ENCODE measurements at places on chromosomes 1 and 21.

DNA sequence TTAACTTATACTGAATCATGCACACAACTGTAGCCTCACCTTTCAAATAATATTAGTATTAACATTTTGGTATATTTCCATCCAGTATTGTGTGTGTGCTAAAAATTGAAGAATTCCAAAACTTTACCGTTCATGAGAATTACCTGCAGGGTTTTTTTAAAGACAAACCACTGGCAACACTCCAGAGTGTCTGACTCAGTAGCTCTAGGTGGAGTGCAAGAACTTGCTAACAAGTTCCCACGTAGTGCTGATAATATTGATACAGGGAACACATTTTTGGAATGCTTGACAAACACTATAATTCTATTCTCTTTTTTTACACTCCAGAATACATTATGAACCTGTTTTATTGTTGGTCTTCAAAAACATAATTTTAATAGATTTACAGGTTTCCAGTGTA is 27.7 kb upstream of the SLC5A9 start:
- no peak for DNase-seq

DNA sequence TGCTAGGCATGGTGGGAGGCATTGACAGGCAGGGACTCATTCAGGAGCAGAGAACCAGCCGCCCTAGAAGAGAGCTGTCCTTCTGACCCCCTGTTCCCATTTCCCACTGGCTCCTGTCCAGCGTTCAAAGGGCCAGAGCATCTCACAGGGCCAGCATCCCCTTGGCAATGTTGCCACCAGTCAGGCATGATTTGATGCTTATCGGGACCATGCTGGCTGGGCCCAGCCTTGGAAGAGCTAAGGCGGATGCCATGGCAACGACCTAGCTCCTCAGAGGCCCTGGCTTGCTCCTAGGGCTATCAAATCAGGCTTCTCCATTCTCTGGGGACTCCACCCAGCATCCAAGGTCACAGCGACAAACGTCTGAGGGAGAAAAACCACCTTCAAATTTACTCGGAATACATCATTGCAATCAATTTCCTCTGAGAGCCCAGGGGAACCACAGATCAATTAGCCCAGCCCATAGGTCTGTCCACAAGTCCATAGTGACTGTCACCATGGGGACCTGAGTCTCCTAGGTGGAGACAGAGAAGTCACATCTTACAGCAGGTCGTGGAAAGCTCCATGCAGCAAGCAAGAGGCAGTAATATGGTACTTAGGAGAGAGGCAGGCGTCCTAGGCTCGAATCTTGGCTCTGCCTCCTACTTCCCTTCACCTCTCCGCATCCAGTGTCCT is 14.1 kb upstream of the VWA5B1 start:
- DNase-seq = no peak

- no peak for DNase-seq
Measured at GRCh38 chr1:179187043-179187442, 42.4 kb downstream of the ABL2 start.

DNA sequence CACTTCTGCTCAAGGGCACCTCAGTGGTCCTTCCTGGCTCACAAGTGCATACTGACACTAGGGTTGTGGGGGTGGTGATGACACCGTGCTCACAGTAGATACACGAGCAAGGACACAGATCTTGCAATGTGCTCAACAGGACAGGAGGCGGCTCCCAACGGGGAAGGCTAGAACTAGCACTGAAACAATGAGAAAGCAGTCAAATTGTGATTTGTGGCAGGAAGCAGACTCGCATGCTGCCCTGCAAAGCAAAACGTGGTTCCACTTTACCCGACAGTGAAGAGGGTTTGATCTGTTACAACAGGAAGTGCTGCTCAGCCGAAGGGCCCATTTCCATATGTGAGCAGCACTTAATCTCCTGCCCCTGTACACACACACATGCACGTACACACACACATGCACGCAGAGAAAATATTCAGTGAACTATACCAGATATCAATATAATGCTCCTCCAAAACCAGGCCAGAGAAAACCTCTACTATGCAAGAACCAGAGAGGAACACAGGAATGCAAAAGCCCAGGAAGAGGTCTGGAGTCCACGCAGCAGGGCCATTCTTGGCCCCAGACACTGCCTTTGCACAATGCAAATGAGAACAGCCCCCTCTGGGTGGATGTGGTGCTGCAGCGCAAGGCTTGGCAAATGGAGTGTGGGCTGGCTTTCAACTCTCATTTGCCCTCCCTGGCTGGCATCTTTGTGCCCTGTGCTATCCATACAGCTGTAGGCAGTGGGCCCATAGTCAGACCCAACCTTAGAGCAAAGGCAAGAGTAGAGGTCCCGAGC is 47.1 kb downstream of the KANK4 start:
- peak; percentile 73 for DNase-seq

GRCh38 chr1:230299191-230300006 is 126.7 kb downstream of the PGBD5 start:
- DNase-seq = no peak

GRCh38 chr1:110682898-110683297 is 8.2 kb upstream of the KCNA3 start:
- no peak for DNase-seq

DNA sequence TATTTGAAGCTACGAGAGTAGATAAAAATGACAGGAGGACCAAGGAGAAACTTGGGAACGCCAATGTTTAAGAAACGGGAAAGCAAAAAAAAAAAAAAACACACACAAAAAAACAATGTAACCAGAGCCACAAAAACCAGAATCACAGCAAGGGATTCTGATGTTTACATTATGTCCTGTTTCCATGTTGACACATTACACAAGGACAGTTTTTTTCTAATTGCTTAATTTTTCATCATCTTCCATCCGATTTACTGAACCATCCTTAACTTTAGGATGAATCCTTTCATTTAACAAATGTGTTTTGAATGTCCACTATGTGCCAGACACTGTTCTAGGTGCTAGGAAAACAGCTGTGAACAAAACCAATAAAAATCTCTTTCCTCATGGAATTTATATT is 1.4 kb upstream of the BCL10 start:
- DNase-seq = no peak

DNA sequence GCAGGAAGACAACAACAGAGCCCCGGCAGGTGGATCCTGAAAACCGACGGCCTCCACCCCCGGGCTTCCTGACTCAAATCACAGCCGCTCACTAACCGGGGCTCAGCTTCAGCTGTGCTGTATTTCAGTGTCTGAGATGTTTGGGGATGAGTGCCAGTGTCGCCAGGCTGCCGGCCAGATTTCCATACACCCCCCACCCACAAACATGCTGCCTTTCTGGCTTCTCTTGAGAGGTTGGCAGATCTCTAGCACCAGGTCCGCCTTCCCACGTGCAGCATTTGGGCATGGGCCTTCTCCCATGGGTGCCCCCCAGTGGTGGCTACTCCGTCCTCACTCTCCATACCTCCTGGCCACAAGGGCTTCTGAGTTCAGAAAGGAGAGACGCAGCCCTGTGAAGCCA is 34.8 kb downstream of the KCNAB2 start:
- no peak for DNase-seq

DNA sequence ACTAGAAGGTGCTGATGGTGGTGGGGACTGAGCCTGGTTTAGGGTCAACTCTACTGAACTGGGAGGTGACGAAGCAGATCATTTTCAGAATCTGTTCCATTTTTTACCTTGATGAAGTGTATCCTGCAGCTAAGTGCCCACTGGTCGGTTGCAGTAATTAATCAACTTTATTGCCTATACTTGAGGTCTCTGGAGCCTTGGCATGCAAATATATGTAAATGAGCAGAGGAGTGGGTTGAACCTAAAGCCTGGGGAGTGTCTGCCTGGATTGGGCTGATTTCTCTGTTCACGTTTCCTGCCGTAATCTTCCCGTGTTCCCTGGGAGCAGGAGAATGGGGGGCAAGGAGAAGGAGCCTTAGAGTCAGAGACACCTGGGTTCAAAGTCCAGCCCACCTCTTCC is 286.8 kb downstream of the PTPRU start:
- no peak for DNase-seq

DNA sequence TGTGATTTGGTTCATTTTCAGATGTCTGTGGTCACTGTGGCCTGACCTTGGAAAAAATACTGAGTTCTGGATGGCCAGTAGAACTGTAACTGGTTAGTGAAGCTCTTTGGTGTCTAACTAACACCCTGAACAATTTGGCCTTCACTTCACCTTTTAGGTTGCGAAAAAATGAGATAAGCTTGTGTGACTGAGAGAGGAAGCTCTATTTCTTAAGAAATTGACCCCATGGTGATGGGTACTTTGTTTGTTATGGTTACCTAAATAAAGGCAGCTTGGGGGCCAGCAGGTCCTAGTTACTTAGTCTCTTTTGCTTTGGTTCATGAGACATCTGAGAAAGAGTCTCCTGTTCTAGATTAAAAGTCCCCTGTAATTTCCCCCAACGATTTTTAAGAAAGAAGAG is 181.6 kb downstream of the ZNF326 start:
- no peak for DNase-seq

DNA sequence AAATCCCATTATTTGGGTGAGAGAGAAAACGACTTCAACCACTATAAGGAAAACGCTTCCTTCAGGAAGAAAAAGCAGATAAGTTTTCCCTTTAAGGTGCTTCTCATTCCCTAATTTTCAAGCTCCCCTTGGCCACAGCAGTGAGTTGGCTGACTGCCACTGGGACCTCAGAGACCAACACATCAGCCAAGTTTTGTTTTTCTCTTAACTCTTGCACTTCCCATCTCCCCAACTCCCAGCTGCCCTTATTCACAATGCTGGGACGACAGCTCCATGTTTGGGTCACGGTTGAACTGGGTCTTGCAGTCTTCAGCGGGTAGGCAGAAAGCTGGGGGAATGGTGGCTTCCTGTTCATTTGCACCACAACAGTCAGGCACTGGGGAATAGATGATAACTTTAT is 18.9 kb downstream of the SGIP1 start:
- DNase-seq = no peak

DNA sequence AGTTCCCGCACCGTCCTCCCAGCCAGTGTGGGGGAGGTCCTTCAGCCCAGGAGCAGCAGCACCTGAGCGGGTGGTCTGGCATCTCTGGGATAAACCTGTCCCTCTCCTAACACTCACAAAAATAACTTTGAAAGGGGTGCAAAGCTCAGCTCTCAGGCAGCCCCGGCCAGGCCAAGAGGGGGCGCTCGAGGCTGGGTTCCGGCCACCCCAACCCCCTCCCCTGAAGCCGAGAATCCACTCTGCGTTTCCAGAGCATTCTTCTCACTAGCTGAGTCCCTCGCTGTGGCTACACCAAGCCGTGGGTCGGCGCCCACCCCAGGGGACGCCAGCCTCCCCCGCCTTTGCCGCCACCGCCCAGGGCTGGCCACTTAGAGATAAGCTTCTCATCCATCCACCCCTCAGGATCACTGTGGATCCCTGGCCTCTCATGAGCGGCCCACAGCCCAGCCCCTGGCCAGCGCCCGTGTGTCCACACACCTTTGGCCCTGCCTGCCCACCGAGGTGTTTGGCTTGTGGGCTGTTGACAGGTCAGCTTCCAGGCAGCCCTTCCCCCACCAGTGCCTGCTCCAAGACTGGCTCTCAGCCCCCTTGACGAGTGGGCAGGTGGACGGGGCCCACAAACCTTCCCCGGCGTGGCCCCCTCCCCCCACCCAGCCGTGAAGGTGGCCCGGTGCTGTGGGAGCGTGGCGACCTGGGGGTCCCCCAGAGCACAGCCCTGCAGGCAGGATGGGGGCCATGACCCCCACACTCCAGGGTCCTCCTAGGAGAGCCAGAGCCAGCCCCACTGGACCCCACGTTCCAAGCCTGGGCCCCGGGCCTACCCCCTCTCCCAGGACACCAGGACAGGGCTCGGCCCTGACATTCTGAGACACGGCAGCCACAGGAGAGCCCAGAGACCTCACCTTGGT is 1.9 kb downstream of the FTCD start:
- DNase-seq = peak; percentile 17

GRCh38 chr1:51957618-51958017 is 32.9 kb downstream of the RAB3B start:
- no peak for DNase-seq

GRCh38 chr1:55334160-55334559 is 119.0 kb upstream of the USP24 start:
- DNase-seq = no peak

GRCh38 chr1:75258351-75258750 is 124.2 kb downstream of the LHX8 start:
- DNase-seq = no peak

GRCh38 chr1:92623187-92623778 is 136.6 kb upstream of the GFI1 start:
- DNase-seq = no peak

DNA sequence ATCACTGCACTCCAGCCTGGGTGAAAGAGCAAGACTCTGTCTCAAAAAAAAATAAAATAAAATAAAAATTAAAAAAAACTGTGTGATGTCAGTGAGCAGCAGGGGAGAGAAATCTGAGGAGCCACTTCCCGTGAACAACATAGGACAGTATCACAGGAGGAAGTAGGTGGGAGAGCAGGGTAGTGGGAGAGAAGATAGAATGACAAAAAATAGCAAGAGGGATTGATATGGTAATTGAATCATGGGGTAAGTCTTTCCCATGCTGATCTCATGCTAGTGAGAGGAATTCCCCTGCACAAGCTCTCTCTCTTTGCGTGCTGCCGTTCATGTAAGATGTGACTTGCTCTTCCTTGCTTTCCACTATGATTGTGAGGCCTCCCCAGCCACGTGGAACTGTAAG is 81.6 kb upstream of the PBX1 start:
- no peak for DNase-seq

GRCh38 chr21:45071874-45072737 is 2.3 kb upstream of the ADARB1 start:
- no peak for DNase-seq

DNA sequence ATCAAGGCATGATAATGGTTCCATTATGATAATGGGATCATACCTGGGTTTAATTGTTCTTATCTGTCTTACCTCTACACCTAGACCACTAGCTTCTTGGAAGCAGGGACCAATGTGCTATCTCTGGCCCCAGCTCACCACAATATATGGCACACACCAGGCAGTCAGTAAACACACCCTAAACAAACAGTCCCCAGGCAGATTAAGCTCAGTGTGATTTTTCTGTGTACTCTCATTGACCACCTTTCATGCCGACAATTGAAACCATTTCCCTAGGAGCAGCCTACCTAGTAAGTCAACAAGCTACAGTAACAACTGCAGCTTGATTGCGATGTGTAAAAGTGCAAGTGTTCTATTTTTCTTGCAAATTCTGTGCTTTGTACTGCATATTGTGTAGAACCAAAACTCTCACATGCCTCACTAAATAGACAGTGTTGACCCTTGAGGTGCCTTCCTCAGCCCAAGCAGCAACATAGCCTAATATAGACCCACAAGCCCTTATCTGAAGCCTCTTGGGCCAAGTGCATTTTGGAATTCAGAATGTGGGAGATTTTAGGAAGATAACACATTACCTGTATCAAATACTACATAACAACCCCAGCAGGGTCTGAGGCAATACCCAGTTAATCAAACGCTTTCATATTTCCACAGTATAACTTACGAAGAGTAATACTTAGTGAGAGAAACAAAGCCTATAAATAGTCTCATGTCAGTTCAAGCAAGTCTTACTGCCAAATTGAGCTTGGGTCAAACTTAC is 32.0 kb downstream of the INPP5B start:
- no peak for DNase-seq

- DNase-seq = no peak
Measured at GRCh38 chr1:7767176-7767575, 3.9 kb upstream of the VAMP3 start.

Measured in CD8-positive, alpha-beta T cell (primary cell).